ENCODE measurements at places on chromosomes 4 and X.

- DNase-seq, result no peak
Observed at GRCh38 chr4:139214039-139214534, 37.1 kb upstream of the ELF2 start.

DNA sequence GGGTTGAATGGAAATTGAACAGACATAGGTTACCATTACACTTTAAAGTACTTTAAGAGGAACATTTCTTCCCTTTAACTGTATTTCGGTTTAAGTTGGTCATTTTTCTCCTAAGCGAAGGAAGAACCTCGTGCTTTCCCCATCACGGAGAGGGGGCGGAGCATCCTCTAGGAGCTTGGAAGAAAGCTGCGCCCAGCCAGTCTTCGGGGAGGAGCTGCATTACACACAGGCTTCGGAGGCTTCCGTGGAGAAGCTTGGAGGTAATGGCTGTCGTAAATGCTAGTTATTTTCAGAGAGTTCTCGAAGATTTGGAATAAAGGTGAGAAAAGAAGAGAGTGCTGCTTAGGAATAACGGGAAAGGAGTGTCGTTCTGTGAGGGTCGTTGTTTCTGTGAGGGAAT lies at the start of gene PWWP3B:
TSS of gene PWWP3B (plus strand) at position 199 of the 400 bp plus-strand sequence. CDS start 37,128 bp downstream, outside the sequence.
- no peak for DNase-seq

GRCh38 chr4:74097631-74098426 lies 1.2 kb downstream of the CXCL2 start:
- no peak for DNase-seq

DNA sequence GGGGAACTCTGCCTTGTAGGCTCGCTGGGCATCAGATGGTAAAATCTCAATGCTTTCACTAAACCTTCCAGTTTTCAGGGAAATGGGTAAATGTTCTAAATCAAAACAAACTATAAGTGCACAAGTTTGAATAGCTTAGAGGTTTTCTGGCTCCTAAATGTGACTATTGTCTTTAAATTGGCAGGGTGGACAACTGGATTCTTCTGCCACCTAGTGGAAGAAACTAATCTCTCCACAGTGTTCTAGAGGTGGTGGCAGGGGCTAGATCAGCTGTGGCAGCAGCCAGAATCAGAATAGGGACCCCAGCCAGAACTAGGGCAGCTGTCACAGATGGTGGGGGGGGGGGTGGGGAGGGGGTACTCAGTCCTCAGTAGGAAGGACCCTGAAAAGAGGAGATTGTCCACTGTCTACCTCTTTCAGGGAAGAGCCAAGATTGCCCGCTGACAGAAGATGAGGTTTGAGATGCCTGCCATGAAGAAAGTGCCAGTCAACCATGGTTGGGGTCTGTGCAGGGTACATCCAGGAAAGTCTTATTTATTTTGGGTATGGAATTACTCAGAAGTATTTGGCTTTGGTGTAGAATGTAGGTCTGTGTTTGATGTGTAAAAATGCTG lies 201.4 kb downstream of the CCNG2 start:
- DNase-seq, result peak; percentile 2

GRCh38 chrX:96707804-96708203 lies 23.2 kb downstream of the DIAPH2 start:
- no peak for DNase-seq

DNA sequence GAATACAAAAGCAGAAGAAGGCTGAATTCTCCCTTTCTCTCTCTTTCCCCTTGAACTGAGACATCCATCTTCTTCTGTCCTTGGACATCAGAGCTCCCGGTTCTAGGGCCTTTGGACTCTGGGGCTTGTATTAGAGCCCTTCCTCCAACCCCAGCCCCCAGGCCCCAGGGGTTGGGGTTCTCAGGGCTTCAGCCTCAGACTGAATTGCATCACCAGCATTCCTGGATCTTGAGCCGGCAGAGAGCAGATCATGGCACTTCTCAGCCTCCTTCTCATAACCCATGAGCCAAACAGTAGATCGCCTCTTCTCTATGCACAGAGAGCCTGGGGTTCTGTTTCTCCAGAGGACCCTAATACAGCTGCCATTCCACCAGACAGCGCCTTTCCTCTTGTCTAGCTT lies 25.3 kb upstream of the CLDN24 start:
- DNase-seq, result no peak

DNA sequence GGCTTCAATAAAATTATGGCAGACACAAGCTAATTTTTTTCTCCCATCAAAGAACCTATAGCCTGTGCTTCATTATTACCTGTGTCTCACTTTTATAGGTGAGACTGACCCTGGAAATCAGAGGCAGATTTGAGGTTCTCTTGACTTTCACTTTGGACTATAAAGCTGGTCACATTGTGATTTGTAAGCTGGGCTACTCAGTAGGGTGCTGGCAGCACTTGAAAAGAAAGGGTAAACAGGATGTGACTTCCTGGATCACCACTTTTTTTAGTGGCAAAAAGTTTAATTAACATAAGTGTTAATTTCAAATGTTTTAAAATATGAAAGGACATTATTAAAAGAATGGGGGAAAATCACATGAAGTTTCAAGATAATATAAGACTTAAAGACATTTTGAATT lies 50.6 kb upstream of the GATB start:
- DNase-seq, result no peak

DNA sequence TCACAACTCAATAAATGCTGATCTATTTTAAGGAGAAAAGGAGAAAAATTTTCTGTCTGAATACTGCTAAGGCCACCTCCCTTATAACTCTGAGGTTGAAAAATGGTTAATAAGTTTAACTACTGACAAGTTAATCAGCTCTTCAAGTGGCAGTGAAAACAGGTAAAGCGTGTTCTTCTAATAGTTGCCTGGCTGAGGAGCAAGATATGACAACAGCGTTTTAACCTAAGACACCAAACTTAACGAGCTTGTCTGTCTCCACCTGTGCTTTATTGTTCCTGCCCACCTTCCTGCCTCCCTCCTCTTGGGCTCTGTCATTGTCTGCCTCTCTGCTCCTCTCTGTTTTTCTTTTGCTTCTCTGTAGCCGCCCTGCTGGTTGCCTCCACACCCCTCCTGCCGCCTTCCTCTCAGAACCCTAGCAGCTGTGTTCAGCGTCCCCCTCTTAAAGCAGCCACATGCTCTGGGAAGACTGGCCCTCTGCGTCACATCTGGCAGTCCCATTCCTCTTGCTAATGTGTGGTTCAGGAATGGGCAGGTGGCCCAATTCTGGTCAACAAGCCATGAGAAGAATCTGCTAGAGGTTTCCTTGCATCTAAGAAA lies 4.3 kb upstream of the TSPAN5 start:
- DNase-seq, result no peak

DNA sequence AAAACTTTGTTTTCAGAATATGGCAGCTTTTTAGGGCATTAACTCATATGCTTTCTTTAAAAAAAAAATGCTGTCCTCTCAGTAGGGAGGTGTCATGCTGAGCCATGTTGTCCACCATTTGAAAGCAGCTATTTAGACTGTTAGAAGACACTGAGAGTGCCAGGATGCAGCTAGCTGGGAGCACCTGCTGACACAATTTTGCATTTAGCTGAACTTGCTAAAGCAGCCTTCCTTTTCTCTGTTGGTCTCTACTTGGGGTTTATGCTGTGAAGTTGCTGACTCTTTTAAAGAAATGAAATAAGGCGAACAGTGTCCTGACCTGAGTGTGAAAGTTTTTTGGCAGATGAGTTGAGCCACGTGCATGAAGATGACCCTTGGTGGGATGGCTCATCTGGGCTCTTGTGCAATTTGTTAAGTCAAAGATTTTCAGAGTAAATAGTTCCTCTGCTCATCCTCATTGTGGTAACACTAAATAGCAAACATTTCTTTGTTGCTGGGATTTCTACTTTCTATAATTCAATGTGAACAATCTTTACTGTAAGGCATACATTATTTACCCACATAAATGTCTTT lies 64.5 kb downstream of the CDS1 start:
- DNase-seq, result no peak

DNA sequence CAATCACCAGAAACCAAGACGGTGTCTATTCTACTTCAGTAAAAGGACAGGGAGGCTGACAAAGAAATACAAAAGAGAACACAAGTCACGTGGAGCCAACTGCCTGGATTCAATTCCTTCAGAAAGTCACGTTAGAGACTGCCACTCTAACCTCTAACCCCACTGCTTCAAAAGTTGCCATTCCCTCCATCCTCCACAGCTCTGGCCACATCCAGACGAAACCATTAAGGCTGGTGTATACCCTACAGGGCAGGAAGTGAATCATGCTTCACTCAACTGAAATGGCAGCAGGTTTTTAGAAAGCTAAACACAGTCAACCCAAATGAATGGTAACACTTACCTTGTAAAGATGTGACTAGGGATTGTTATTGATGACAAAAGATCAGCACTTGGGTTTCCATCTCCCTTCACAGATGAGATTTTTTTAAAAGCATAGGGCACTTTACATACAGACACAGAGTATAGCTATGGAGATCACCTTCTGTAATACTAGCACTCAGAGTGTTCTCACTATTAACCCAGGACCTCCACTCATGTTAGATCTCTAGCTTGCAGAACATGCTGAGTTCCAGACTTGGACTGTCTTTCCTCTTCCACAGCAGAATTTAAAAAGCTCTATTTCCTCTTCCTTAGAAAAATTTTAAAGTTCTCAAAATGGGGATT lies 37.4 kb downstream of the MAML3 start:
- DNase-seq, result no peak

DNA sequence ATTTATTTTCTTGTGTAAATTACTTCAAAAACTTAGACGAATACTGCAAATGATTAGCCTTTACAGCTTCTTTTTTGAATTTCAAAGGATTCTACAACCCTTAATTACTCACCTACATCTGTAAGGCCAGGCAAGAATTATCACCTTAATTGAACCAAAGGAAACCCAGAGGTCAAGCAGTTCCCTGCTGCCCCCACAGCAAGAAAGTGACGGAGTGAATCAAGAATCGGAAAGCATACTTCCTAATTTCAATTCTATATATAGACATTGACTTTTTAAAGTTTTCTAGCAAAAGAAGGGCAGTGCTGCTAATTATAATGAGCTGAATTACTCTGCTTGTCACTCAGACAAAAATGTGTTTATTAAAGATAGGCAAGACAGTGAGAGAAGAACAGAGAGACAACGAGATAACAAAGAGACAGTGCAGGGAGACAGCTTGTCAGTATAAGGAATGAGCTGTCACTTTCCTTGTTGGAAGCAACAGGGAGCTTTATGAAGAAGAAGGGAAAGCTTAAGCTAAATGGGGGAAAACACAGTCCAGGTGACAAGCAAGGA lies 47.5 kb upstream of the SPANXN4 start:
- DNase-seq, result no peak

- no peak for DNase-seq
Observed at GRCh38 chr4:182648766-182649165, 268.4 kb downstream of the DCTD start.

- no peak for DNase-seq
Observed at GRCh38 chr4:1984406-1985191, 24.2 kb downstream of the NELFA start.

DNA sequence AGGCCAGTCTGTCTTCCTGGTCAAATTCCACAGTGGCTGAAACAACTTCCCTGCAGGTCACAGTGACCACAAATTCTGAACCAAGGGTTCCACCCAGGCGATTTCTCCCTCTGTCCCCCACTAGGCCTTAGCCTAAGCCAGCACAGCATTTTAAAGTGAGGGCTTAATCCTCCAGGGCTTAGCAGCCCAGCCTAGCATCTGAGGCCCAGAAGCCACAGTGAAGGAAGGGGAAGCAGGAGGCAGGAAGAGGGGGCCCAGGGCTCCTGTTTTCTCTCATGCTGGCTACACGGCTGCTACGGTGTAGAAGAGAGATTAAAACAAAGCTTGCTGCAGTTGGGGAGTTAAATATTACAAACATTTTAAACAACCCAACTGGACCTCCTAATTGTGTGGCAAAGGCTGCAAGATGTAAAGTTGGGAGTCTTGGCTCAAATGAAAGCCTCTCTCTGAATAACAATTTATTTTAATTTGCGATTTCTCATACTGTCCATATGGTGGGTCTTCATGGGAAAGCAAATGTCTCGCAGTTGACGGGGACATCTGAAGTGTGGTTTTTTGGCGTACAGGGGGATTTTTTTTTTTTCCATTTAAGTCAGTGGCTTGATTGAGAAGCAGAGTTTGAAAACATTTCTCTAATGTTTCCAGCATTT lies 170.8 kb upstream of the RAI2 start:
- DNase-seq, result no peak

DNA sequence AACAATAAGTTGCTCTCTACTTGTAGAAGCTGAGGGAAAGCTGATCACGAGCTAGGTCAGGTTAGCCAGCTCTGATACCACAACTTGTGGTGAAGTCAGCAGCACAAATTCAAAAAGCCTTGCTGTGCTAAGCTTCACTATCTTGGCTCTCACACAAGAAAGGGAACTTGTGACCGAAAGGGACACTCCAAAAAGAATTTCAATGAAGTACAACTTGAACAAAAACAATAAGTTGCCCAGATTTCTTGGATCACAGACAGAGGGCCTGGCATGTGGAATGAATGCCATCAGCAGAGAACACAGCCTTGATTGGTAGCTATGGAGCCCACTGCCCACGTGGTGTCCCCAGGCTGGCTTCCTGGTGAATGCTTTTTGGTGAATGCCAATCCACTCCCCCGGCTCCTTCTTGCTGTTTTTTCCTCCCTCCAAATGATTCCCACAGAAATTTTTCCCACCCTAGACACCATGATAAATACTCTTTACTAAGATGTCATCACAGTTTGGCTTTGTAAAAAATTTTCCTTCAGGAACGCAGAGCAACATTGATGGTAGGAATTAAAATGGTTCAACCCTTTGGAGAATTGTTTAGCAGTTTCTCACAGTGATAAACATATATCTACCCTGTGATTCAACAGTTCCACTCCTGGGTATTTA lies 82.6 kb downstream of the ANXA3 start:
- DNase-seq, result no peak

GRCh38 chr4:25608644-25609043 lies 47.0 kb upstream of the SLC34A2 start:
- DNase-seq, result no peak

GRCh38 chrX:27435031-27435430 lies 28.1 kb downstream of the PPP4R3C start:
- DNase-seq, result no peak

DNA sequence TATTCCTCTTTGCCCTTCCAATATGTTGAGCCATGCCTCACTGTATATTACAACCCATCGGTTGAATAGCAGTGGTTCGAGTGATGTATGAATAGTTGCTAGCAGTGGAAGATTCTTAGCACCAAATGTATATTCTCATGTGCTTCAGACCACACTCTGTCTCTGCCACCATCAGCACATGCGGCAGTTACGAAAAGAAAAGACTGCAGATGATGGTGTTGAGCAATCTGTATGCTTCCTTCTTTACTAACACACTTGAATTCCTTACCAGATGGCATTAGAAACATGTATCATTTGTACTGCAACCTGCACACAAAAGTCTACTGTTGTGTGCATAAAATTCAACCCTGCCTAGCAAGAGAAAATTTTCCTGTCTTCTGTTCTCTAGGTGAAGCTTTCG lies 214.6 kb downstream of the ENOX2 start:
- DNase-seq, result no peak

- DNase-seq, result no peak
Observed at GRCh38 chrX:124010566-124010965, 49.1 kb downstream of the STAG2 start.

GRCh38 chr4:128596115-128596514 lies 213.4 kb upstream of the JADE1 start:
- DNase-seq, result no peak

GRCh38 chrX:150062292-150063137 lies 124.2 kb upstream of the EOLA2 start:
- DNase-seq, result no peak

- no peak for DNase-seq
Observed at GRCh38 chr4:136725286-136726081, 806.8 kb downstream of the PCDH18 start.

Data from NCI-H446 treated with DMSO at 0.1 percent for 48 hours (cell line).